ENCODE measurements at places on chromosomes 2 and 18.

DNA sequence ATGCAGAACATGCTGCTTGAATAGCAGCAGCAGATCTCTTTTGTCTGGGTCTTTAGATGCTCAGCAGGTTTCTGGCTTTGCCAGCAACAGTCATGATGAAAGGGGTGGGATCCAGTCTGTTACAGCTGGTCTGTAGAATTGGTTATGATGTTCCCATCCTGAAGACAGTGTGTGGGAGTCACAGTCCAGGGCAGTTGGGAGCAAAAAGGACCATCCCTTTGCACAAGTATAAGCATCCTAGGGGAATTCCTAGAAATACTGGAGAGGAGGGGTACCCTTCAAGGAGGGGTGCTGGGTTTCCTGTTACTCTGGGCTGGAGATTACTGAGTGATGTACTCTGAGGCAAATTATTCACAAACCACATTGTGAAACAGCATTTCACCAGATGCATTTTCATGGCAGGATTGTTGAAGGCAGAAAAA, 119.9 kb upstream of the RND3 start:
- DNase-seq = no peak

- no peak for DNase-seq
Measured at GRCh38 chr2:45134014-45134413, 124.8 kb upstream of the SIX2 start.

GRCh38 chr2:221060376-221060775, 511.7 kb downstream of the EPHA4 start:
- DNase-seq = no peak

GRCh38 chr2:2799151-2799697, 468.1 kb upstream of the MYT1L start:
- DNase-seq = no peak

- no peak for DNase-seq
Measured at GRCh38 chr18:48611203-48611602, 72.4 kb downstream of the CTIF start.

- no peak for DNase-seq
Measured at GRCh38 chr2:233501198-233502076, 65.1 kb downstream of the USP40 start.

GRCh38 chr18:44198612-44199284, 481.9 kb upstream of the SETBP1 start:
- DNase-seq = no peak

DNA sequence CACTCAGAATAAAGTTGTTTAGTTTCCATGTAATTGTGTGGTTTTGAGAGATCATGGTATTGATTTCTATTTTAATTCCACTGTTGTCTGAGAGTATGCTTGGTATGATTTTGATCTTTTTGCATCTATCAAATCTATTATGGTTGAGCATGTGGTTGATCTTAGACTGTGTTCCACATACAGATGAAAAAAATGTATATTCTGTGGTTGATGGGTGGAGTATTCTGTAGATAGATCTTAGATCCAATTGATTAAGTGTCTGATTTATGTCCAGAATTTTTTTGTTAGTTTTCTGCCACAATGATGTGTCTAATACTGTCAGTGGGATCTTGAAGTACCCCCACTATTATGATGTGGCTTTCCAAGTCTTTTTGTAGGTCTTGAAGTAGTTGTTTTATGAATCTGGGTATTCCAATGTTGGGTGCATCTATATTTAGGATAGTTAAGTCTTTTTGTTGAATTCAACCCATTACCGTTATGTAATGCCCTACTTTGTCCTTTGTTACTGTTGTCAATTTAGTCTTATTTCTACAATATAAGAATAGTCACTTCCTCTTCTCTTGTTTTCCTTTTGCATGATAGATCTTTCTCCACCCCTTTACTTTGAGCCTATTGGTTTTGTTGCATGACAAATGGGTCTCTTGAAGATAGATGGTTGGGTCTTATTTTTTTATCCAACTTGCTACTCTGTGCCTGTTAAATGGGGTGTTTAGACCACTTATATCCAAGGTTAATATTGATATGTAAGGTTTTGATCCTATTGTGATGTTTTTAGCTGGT, 101.8 kb downstream of the TRABD2A start:
- no peak for DNase-seq

DNA sequence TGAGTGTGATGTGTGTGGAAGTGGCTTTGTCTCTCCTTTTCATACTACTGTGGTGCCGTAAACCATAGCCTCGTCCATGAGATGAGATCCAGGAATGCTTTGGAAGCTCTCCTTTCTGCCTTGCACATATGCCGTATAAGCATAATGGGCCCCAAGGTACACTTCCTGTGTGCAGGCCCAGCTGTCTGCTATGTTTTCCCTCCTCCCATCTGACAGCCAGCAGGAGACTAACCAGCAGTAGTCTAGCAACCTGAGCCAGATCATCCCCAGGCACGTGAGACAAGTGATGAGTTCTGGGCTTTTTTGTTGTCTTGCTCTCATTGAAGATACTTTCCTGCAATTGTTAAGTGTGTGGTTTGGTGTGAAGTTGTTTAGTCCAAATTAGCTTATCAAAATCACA, 555.5 kb upstream of the LRRTM4 start:
- DNase-seq = no peak

DNA sequence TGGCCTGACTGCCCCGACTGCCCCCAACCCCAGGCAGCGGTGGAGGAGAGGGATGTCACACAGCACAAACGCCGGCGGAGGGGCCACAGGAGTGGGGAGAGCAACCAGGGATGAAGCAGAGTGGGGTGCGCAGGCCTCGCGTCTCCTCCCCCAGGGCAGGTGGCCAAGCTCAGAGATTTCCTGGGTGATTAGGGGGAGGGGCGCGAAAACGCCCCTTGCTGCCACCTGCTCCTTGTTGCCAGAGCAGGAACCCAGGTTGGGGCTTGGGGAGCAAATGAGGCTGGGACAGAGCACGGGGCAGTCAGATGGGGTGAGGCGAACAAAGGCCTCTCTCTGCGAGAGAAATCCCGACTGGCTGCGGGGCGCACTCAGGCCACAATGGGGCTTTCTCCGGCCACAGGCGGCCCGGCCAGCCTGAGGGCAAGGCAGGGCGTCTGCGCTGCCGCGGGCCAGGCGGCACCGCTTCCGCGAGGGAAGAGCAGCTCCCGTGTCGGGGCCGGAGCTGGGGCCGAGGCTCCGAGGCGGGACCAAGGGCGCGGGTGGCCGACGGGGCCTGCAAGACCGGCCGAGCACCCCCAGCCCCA, 11.5 kb downstream of the TEX44 start:
- DNase-seq = no peak

DNA sequence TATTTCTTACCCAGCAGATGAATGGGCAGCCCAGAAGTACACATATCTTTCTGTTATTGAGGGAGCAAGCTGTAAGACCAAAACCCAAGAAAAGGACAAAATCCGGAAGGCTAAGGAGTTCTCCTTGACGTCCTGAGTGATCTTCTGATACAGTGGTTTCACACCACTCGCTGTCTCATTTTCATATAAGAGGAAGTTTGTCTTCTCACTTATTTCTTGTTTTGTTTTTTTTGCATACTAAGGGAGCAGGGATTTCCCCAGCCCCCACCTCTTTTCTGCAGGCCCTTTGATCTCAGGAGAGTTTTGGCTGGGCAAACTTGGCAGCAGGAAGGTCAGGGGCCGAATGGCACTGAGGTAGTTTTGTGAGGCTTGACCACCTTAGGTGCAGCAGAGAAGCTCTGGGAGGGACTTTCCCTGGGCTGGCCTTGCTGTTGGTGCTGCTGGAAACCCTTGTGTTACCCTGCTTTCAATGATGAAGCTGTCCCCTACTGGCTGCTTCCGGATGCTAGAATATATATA, 13.3 kb downstream of the CHRNA1 start:
- DNase-seq = no peak

All from stimulated activated CD8-positive, alpha-beta memory T cell treated with anti-CD3 and anti-CD28 coated beads, Interleukin-7, amount 100 ng/mL, for 4 hours (primary cell).